Midbrain (tissue), 1 donor: ENCODE measurements at places on chromosomes 16 and 17.

- DNase-seq = no peak
These were observed 290.4 kb upstream of the MON1B start for GRCh38 chr16:76900285-76901263.

GRCh38 chr17:48561884-48562810, 16.0 kb downstream of the HOXB4 start:
- no peak for DNase-seq

- no peak for DNase-seq
These were observed 14.9 kb downstream of the DUS2 start for GRCh38 chr16:68037841-68038597.

GRCh38 chr16:88298181-88298832, 84.5 kb upstream of the ZNF469 start:
- DNase-seq = no peak

- peak; percentile 21 for DNase-seq
These were observed 109.6 kb upstream of the GOT2 start for GRCh38 chr16:58843675-58844074.

DNA sequence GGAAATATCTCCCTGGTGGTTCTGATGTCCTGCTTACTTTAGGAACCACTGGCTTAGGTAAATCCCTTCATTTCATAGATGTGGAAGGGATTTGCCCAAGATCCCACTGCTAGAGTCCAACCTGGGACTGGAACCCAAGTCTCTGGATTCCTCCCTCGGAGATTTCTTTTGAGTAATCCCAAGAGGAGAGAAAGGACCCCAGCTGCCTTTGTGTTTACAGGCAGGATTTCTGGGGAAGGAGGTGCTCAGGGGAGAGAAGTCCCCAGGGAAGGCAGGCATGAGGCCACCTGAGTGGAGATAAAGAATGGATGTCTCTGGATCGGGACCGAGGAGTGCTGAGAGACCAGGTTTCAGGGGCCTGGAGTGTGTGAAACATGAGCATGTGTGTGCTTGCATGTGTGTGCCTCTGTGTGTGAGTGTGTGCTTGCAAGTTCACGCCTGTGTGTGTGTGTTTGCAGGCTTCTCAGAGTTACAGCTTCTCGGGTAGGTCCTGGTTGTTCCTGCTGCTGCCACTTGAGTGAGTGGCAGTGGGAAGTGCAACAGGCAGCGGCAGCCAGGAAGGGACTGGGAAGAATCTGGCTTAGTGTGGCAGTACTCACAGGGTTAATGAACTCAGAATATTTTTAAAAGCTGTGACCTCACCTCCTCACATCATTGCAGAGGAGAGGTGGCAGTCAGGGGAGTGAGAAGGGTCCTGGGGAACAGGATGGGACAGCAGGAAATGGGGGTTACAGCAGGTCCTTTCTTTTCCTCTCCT, 2.2 kb downstream of the KCNH6 start:
- DNase-seq = no peak

DNA sequence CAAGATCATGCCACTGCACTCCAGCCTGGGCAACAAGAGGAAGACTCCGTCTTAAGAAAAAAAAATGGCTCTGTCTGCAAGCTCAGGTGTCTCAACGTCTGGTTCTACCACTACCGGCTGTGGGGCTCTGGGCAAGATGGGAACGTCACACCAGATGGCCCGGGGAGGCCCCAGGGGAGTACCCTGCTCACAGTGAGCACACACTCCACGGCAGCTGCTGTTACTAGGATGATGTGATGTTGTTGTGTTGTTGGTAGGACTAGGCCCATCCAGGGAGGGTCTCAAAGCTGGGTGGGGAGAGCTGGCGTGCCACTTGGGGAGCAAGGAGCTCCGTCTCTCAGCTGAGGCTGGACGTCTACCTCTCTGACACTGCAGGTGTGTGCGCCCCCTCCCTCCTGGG, 9.4 kb upstream of the NPTX1 start:
- no peak for DNase-seq

- peak; percentile 62 for DNase-seq
These were observed 5.2 kb upstream of the NUBP1 start for GRCh38 chr16:10738231-10739077.

- DNase-seq = no peak
These were observed 49.6 kb downstream of the PITPNM3 start for GRCh38 chr17:6506679-6507231.

- no peak for DNase-seq
These were observed 81.7 kb downstream of the YPEL2 start for GRCh38 chr17:59413014-59413766.

- no peak for DNase-seq
These were observed 115.8 kb downstream of the NPIPB11 start for GRCh38 chr16:29290631-29291247.

DNA sequence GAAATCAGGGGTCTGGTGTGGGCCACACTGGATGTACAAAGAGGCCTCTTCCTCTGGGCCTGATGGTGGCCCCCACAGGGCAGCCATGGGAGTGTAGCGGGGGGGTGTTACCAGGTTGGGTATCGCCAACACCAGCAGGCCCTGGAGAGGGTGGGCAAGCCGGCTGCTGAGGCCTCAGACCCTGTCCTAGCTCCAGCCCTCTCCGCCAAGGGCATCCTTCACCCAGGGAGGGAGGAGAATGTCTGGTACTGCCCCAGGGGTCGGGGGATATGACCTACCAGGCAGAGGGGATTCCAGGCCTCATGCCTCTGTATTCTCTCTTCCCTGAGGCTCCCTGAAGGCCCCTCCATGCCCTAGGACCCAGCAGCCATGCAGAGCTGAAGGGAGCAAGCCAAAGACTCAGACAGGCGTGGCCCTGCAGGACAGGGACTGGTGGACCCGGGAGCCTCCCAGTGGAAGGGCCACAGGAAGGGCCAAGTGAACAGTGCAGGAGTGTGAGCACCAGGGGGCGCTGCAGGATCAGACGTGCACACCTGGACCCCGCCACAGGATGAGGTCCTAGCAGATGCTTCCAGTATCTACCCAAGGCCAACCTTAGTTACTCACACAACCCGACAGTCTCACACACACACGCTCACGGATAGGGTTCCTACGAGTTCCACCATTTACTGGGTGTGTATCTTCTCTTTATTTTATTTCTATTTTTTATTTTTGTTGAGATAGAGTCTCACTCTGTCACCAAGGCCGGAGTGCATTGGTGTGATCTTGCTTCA, 10.9 kb upstream of the CES4A start:
- DNase-seq = peak; percentile 93

DNA sequence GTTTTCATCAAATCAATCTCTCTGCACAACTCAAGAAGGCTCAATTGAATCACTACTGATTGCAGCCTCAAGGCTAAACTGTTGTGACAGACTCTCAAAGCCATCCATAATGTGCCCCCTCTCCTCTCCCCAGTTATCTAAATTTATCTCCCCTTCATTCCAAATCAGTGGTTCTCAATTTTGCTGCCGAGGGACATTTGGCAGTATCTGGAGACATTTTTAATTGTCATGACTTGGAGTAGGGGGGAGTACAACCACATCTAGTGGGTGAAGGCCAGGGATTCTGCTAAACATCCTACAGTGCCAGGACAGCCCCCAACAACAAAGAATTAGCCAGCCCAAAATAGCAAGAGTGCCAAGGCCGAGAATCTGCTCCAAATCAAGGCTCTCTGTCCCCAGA, 9.1 kb downstream of the USP31 start:
- DNase-seq = no peak

DNA sequence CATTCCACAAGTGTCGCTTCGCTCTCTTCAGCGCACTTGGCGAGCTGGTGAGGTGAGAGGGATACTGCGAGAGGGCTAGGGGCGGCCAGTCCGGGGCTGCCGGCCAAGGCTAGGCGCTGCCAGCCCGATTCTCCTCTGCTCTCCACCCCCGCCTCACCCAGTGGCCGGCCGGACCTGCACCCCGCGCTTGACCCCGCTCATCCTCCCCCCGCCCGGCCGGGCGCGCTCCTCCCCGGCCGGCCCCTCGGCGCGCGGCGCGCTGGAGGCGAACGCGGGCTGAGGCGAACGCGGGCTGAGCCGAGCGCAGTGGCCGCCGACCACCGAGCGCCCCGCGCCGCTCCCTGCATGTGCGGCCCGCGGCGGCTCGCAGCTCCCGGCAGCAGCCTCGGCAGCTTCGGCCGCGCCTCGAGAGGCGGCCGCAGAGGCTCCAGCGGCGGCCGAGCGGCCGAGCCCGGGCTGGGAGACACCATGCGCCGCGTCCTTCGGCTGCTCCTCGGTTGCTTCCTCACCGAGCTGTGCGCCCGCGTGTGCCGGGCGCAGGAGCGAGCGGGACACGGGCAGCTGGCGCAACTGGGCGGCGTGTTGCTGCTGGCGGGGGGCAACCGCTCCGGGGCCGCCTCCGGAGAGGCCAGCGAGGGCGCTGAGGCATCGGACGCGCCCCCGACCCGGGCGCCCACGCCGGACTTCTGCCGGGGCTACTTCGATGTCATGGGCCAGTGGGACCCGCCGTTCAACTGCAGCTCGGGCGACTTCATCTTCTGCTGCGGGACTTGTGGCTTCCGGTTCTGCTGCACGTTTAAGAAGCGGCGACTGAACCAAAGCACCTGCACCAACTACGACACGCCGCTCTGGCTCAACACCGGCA, at the start of gene SHISA9:
SHISA9 (plus strand) TSS at position 2 of the 865 bp plus-strand sequence.
- DNase-seq = no peak

DNA sequence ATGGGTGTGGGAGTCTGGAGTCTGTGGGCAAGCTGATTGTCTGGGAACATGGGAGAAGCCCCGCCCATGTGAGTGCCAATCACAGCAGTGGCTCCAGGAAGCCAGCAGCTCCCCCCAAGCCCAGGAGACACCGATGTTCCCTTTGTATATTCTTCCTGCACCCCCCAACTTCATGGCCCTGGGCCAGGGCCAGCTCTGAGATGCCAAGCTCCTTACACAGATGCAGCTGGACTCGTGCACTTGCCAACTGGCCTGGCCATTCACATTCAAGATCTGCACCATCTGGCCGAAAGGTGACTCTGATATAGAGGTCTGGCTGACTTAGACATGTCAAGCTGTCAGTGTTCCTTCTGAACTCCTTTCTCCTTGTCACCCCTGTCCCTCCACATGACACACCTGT, 50.5 kb downstream of the CACNG5 start:
- no peak for DNase-seq

- DNase-seq = no peak
These were observed 253.6 kb upstream of the XYLT1 start for GRCh38 chr16:17724242-17724898.

- DNase-seq = no peak
These were observed 142.4 kb downstream of the CYLD start for GRCh38 chr16:50884066-50884860.

GRCh38 chr16:10362077-10362863, 23.6 kb upstream of the ATF7IP2 start:
- DNase-seq = no peak

DNA sequence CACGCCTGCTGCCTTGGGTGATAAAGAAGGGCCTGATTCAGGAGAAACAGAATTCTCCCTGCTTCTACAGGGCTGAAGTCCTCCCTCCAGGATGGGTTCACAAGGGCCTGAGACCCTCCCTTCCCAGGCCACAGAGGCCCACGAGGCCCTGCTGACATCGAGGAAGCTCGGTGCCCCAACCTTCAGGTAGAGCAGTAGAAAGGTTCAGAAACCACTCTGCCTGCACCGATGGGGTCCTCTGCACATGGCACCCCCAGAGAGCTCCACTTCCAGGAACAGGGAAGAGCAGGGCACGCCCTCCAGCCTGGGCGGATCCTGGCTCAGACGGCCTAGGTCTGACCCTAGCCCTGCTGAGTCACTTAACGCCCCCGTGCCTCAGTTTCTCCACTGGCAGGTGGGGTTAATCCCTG, 773 bp downstream of the CENPX start:
- no peak for DNase-seq

DNA sequence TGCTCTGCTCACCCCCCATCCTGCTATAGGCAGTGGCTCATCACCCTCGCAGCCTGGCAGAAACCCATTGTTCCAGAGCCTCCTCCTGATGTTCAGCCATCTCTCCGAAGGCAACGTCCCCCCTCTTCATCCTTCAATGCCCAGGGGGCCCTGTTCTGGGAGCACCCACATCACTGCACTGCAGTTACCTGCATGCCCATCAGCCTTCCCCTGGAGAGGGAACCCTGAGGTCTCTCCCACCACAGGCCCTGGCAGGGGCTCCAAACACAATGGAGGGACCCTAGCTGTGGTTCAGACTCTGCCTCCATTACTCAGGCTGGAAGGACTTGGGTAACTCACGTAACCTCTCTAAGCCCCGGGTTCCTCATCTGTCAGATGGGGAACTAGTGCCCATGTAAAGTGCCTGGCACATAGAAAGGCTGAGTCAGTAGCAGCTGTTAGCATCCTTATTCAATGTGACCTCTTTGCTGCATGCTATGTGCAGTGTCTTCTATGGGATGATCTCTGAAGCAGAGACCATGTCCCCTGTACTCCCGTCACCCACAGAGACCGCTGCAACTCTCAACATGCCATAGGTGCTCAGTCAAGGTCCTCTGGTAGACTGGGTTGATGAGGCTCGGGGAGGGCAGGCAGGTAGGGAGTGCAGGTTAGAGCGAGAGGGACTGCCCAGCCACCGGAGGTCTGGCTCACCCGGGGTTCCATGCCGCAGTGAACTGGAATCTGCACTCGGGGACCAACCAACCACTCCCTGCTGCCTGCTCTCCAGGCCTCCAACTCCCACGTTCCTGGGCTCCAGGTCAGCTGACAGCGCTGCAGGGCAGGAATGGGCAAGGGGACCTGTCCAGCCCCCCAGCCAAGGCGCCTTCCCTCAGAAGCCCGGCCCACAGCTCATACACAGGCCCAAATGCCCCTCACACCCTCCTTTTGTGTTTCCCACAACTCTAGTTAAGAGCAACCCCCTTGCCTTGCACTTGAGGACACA, 233.2 kb downstream of the ZNF423 start:
- DNase-seq = no peak

GRCh38 chr17:41403404-41404023, 6.1 kb upstream of the KRT31 start:
- no peak for DNase-seq

DNA sequence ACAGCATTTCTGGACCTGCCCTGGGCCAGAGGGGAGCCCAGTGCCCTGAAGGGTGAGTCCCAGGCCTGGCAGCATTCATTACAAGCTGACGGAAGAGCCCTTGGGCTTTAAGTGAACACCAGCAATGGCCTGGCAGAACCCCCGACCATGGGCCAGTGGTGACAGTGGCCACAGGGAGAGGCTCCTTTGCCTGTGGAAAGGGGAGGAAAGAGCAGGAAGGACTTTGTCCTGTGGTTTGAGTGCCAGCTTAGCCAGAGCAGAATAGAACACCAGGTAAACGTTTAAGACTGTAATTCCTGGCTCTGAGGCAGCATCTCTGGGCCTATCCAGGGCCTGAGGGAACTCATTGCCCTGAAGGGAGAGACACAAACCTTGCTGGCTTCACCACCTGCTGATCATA, 34.3 kb upstream of the ATP2C2 start:
- DNase-seq = no peak

GRCh38 chr16:68744744-68745280, 7.7 kb downstream of the CDH1 start:
- no peak for DNase-seq

DNA sequence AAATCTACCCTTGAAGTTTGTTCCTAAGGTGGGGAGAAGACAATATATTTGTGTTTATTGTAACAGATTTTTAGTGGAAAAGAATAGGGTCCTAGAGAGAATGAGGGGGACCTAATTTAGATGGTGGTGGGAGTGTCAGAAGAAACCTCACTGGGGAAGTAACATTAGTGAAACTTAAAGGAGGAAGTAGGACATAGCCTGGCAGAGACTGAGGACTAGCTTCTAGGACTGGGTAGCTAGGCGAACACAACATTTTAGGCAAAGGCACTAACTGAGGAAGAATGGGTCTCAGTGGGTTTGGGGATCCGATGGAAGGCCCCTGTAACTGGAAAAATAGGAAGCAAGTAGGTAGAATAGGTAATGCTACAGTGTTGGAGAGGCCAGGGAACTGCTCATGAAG, 4.2 kb upstream of the ARL2BP start:
- no peak for DNase-seq
